GM12891 (cell line): ENCODE measurements at places on chromosomes 7 and 10.

GRCh38 chr7:2623698-2624014, 8.1 kb upstream of the TTYH3 start:
- no peak for DNase-seq

GRCh38 chr7:158655507-158655906, 49.1 kb downstream of the NCAPG2 start:
- DNase-seq = no peak

- no peak for DNase-seq
Observed at GRCh38 chr10:101839002-101839401, 4.6 kb downstream of the KCNIP2 start.

DNA sequence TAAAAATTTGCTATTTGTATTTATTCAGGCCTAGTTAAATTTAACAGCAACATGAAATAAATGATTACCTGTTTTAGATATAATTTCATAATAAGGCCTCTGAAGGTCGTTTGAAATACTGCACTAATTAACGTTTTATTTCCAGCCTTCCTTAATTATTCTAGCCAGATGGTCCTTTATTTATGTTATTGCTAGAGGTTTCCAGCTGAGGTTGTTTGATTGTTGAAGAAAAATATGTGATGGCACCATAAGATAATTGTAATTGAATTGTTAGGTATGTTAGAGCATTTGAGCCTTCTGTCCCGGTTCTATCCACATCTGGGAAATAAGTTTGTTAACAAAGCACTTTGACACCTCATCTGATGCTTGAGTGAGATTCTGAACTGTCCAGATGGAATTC, 556.1 kb downstream of the ATRNL1 start:
- DNase-seq = no peak

DNA sequence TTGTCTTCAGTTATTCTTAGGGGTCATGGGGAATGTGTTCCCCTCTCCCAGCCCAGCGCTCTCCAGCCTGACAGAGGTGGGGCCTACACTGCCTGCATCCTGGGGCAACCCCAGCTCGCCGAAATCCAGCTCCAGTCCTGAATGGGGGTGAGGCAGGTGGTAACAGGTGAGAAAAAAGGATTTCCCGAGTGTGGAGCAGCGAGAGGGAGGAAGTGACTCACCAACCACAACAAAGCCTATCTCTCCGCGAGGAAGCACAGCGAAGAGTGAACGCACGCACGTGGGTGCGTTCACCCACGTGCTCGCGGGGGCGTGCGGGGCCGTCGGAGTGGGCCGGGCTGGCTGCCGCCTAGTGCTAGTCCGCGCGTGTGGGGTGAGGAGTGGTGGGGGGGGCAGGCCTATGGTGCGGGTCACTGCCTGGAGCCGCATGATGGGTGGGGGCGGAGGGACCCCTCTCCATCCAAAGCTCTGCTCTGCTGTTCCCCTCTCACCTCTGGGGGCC, 855 bp upstream of the PALD1 start:
- no peak for DNase-seq

DNA sequence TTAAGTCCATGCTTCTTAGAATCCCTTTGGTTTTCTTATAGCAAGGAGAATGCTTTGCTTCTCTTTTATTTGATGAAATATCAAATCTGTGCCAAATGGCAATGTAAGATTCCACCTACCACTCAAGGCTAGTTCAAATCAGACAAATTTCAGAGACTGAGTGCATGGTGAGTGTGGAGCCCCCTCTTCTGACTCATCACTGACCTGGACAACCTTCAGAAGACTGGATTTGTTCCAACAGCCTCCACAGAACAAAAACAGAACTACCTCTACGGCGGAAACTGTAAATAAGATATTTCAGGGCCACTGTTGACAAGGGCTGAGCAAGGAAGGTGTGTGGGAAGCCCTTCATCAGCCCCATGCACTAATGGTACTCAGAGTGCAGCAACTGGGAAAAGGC, 21.1 kb downstream of the NCAPG2 start:
- no peak for DNase-seq

DNA sequence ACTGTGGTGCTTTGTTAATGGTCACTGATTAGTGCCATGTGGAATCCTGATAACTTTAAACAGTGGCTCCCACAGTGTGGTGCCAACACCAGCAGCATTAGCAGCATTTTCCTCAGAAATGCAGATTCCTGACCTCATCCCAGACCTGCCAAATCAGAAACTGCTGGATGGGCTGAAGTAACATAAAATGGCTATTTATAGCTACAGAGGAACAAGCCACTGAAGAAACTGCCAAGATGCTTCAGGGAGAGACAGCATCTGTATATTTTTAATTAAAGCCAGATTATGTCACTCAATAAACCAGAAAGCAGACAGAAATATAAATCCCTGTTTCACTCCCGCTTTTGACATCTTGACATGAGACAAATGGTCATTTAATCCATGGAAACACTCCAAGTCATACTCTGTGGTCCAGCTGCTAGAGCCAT, 178.5 kb downstream of the AMPH start:
- no peak for DNase-seq

DNA sequence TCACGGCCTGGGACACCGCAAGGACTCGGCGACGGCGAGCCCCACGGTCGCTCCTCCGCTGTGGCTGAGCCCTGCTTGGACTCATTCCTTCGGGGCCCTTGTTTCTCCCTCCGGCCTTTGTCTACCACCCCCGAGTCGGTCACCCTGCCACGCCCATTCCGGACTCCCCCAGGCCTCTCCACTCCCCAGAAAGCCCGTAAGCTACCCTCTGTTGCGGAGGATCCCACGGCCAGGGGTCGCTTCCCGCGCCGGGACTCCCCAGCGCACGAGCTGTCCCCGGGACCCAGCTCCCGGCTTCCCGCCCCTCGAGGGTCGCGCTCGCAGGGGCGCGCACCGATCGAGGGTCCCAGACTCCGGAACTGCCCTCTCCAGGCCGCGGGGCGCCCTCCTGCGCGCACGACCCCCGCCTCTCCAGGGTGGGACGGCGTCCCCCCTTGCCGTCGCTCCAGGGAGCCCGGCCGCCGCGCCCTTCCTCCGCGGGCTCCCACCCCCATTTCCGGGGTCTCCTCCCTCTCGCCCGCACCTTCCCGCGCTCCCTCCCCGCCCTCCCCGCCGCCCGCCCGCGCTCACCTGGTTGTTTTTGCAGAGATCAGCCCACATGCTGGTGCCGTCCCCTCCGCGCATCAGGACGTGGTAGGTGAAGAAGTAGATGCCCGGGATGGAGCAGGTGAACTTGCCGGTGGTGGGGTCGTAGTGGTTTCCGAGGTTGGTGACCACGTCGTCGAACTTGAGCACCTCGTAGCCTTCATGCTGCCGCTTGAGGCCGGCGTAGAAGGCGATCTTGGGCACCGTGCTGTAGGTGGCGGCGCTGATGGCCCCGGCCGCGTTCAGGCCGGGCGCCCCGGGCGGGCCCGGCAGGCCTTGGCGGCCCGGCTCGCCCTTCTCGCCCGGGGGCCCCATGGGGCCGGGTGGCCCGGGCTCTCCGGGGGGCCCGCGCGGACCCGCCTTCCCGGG, 1.5 kb downstream of the C1QL3 start:
- DNase-seq = no peak

- DNase-seq = no peak
Observed at GRCh38 chr10:130364631-130365411, 228.6 kb downstream of the GLRX3 start.

DNA sequence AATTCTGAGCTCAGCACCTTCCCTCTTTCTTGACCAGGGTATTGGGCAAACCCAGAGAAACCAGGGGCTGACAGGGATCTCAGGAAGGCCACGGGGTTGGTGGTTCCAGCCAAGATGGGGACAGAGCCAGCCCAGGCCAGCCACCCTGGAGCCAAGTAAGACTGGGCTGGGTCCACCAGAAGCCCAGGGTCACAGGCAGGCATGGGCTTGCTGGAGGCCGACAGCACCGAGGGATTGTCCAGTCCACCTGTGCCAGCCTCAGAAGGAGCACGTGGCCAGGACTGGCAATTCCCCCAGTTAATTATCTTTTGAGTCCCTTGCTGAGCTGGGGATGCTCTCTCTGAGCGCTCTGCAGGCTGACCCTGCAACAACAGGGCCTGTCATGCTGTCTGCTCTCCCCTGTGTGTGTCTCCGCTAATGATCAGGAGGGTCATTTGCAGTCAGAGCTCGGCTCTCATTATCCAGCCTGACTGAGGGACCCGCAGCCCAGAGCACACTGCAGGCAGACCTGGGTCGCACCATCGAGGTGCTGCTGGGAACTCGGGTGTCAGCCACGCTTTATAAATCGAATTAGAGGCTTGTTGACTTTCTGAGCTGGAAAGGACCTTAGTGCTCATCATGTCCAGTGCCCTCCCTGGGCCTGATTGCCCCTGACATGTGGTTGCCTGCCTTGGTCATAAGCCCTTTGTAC, 69.5 kb upstream of the PPIF start:
- DNase-seq = no peak

DNA sequence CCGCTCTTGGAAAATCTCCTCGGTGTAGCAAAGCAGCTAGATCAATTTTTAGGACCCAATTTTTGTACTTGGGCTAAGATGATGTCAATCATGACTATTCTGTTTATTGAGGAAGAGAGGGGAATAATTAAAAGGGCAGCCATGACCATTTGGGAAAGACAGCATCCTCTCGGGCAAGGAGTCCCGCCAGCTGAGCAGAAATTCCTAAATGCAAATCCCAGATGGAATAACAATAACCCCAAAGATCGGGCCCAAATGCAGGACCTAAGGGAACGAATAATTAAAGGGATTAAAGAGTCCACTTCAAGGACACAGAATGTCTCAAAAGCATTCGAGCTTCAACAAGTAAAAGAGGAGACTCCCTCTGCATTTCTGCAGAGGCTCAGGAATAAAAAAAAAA, 18.7 kb downstream of the COL17A1 start:
- DNase-seq = no peak

DNA sequence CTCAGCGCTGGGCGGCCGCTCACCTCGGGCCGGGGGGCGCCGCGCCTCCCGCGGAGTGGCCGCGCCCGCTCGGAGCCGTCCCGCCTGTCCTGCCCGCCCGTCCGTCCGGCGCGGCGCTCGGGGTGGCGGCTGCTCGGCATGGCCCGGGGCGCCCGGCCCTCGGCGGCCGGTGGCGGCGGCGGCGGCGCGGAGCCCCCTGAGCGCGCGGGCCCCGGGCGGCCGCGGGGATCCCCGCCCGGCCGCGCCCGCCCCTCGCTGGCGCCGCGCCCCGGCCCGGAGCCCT, 338 bp downstream of the SDK1 start:
- DNase-seq = no peak

- no peak for DNase-seq
Observed at GRCh38 chr7:89183712-89184111, 388.2 kb upstream of the TEX47 start.

DNA sequence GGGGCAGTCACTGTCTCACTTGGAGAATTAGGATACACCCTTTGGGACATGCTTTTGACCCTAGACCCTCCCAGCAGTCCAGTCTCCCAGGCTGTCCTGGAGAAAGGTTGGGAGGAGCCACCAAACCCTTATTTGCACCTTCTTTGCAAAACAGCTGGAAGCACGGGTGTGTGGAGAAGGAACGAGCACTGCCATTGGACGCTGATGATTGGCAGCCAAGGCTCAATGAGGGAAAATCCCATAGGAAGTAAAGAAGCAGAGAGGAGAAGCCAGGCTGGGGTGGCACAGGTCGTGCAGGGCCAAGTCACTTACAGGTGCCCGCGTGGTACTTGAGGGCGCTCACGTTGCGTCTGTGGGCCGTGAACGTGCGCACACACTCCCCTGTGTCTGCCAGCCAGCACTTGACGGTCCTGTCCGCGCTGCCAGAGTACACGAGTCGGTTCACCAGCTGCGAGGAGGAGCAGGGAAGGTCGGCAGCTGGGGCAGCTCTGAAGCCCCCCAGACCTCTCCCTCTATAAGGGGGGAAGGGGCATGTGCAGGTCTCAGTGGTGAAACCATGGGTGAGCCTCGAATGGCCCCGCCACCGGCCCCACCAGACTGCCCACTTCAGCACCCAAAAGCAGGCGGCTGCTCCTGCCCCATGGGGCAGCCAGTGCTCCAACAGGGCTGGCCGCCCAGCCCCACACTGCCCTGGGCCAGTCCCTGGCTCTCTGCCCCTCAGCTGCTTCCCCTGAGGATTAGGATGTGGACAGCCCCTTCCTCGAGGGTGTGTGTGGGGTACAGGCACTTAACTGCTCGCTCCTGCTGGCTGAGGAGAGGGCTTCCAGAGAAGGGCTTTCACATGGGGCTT, 24.8 kb downstream of the WDR86 start:
- no peak for DNase-seq

DNA sequence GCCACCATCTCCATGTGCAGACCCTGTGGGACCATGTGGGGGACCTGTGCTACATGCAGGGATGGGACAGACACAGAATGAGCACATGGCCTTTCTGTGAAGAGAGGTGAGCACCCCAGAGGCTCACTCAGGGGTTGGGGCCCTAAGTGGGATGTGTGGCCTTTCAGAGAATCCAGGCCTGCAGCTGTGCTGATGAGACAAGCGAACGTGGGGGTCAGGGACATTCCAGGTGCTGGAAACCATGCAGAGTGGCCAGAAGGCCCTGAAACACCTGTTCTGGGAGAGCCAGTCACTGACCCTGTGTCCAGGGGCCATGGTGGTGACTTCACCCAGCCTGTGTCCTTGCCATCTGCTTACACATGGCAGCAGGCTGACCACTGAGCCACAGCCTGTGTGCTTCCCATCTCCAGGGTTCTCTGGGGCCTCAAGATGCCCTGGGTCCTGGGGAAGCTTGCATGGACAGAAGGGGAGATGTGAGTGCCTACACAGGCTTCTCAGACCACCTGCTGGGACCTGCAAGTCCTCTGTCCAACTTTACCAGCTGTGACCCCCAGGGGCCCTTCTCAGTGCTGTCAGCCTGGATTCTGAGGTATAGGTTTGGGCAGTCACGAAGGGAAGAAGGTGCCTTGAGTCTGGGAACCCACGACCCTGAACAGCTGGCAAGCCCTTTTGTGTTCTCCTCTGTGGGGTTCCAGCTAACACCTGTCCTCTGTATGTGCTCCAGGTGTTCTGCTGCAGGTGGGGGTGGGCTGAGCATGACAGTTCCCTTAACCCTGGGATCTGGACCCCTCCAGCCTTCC, 17.6 kb downstream of the RAMP3 start:
- DNase-seq = no peak

DNA sequence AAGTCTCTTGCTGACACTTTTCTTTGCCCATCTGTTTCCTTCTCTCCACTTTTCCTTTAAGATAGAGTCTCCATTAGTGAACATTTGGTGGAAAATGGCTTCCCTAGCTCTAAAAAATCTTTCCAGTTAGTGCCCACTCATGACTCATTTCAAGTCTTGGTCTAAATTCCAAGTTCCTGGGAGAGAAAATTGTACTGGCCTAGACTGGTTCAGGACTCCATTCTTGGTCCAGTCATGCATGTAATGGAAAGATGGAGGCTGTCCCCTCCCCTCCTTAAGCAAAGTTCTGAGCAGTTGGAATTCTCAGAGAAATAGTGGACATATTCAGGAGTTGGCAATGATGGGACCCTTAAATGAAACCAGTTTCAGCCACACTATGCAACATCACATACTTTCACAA, 3.8 kb upstream of the ALDH18A1 start:
- DNase-seq = no peak

DNA sequence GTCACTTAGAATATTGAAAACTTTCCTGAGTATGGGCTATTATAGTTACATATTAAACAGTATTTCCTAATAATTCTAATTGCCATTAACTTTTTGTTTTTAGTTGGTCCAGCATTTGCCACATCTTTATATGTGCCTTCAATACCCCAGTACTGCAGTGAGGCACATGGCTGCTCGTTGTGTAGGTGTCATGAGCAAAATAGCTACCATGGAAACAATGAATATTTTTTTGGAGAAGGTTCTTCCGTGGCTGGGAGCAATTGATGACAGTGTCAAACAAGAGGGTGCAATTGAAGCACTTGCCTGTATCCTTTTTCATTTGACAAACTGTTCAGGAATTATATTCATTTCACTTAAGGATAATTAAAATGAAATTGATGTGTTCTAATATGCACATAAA, 72.7 kb downstream of the BTAF1 start:
- no peak for DNase-seq
